ENCODE measurements at places on chromosomes 7 and 10. TPM values are rescaled to one million over a fixed set of nuclear protein-coding genes. Genes with fewer than 3 reads are reported as not detected.

- peaks cover 23% of the 10 kb centered on the region for H3K27me3 ChIP-seq
- no peak overlapping the region for H3K27ac ChIP-seq
- no peak overlapping the region for H3K4me3 ChIP-seq
- no peak for DNase-seq
- no peaks in the 10 kb centered on the region for H3K36me3 ChIP-seq
These were observed 5.5 kb downstream of the GIMAP6 start for GRCh38 chr7:150626696-150627095.

- H3K27ac ChIP-seq, result no peak overlapping the region
- no peak overlapping the region for H3K4me3 ChIP-seq
- no peaks in the 10 kb centered on the region for H3K4me1 ChIP-seq
- DNase-seq, result no peak
- no peaks in the 10 kb centered on the region for H3K27me3 ChIP-seq
- no peaks in the 10 kb centered on the region for H3K36me3 ChIP-seq
These were observed 57.1 kb downstream of the AOAH start for GRCh38 chr7:36667007-36667745.

DNA sequence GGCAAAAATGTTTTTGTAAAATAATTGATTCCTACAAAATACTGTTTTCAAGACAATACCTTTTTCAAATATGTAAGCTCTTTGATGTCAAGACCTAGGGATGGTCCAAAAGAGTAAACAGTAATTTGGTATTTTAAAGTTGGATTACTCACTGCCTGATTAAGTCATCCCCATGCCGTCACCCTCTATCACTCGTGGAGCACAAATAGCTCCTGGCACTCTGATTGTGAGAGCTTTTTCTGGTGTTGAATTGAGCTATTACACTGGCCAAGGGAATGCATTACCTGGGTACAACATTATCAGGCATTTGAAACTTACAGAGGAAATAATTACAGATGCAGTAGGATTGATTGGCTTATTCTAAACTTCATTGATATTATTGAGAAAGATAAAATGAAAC lies 231.9 kb upstream of the GRM3 start:
- H3K4me1 ChIP-seq, result no peaks in the 10 kb centered on the region
- no peaks in the 10 kb centered on the region for H3K36me3 ChIP-seq
- no peak overlapping the region for H3K4me3 ChIP-seq

GRCh38 chr7:36198854-36199266 lies 45.8 kb downstream of the EEPD1 start:
- H3K27ac ChIP-seq, result no peak overlapping the region
- H3K4me3 ChIP-seq, result no peak overlapping the region
- H3K36me3 ChIP-seq, result no peaks in the 10 kb centered on the region
- DNase-seq, result no peak

DNA sequence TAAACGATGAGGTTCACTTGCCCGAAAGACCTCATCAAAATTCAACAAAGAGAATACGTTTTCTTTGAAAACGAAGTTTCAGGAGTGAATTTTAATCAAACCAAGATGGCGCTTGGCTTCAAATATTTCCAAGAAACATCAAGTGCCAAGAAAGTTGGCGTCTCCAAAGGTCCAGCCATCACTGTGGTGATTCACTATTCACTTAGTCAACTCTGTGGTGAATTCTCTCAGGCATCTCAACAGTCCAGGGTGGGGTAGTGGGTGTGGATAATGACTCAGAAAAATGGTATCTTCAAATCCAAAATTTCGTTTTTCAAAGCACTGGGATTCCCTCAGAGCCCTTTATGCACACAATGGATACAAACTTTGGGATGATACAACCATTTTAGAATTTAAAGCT lies 133.1 kb downstream of the SVIL start:
- H3K27ac ChIP-seq, result no peak overlapping the region
- no peaks in the 10 kb centered on the region for H3K4me1 ChIP-seq
- peaks cover 4% of the 10 kb centered on the region for H3K27me3 ChIP-seq
- peak; percentile 30 for DNase-seq
- no peak overlapping the region for H3K4me3 ChIP-seq

DNA sequence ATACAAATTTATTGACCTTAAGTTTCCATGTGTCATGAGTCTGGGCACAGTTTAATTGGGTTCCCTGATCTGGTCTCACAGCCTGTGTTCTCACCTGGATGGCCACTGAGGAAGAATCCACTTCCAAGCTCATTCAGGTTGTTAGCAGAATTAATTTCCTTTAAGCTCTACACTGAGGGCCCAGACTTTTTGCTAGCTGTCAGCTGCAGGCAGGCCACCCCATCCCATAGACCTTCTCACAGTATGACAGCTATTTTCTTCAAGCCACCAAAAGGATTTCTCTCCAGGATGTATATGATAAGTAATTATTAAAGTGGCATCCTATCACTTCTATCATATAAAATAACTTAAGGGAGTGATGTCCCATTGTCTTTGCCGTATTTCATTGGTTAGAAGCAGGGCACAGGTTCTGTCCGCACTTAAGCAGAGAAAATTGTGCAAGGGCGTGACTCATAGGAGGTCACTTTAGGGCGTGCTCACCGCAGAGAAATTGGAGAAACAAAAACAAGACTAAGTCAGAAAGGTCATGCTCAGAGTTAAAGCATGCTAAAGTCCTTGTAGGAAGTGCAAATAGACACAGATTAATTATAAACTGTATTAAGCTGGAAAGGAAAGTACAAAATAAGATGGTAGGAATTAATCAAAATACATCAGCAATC lies 109.9 kb downstream of the AHR start:
- no peak overlapping the region for H3K27ac ChIP-seq
- H3K4me3 ChIP-seq, result no peak overlapping the region
- no peaks in the 10 kb centered on the region for H3K27me3 ChIP-seq
- H3K36me3 ChIP-seq, result no peaks in the 10 kb centered on the region
- H3K4me1 ChIP-seq, result no peaks in the 10 kb centered on the region

- no peak overlapping the region for H3K27ac ChIP-seq
- no peak for DNase-seq
- H3K27me3 ChIP-seq, result peaks cover 39% of the 10 kb centered on the region
These were observed 35.0 kb downstream of the ELFN1 start for GRCh38 chr7:1704811-1705738.

LRCH4 gene
- total RNA-seq, result 63.3 TPM

FIGNL1 gene
- total RNA-seq, result 25.8 TPM

FAM221A gene
- not detected for total RNA-seq
